GM12891 (cell line): ENCODE measurements at places on chromosomes 3 and 15.

- DNase-seq, result no peak
Observed at GRCh38 chr15:82105451-82106215, 59.8 kb upstream of the MEX3B start.

DNA sequence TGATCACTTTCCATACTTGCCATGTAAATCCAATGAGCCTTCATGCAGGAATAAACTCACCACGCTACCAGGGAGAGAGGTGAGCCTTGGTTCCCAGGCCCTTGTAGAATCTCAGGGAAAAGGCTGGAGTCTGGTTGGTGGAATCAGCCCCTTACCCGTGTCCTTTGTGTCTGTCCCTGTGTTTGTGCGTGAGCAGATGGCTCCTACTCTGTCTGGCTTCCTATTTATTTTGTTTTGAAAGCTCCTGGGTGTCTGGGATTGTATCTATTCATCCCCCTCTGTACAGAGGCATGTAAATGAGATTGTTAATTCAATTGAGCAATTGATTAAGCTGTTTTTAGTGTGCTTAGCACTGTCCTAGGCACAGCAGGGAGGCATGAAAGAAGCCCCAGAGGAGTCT is 278.1 kb downstream of the THSD4 start:
- DNase-seq, result no peak

GRCh38 chr3:52811452-52812011 is 16.9 kb downstream of the ITIH3 start:
- DNase-seq, result no peak

GRCh38 chr3:127978636-127979035 is 63.6 kb downstream of the KBTBD12 start:
- no peak for DNase-seq

- DNase-seq, result no peak
Observed at GRCh38 chr3:41348401-41348800, 149.1 kb downstream of the CTNNB1 start.

DNA sequence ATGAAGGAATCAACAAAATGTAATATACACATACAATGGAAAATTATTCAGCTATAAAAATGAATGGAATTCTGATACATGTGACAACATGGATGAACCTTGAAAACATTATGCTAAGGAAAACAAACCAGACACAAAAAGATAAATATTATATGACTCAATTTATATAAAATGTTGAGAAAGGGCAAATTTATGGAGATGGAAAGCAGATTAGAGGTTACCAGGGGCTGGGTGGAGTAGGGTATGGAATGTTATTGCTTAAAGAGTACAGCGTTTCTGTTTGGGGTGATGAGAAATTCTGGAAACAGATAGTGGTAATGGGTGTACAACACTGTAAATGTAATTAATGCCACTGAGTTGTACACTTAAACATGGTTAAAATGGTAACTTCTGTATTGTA is 50.9 kb downstream of the EMC4 start:
- no peak for DNase-seq

DNA sequence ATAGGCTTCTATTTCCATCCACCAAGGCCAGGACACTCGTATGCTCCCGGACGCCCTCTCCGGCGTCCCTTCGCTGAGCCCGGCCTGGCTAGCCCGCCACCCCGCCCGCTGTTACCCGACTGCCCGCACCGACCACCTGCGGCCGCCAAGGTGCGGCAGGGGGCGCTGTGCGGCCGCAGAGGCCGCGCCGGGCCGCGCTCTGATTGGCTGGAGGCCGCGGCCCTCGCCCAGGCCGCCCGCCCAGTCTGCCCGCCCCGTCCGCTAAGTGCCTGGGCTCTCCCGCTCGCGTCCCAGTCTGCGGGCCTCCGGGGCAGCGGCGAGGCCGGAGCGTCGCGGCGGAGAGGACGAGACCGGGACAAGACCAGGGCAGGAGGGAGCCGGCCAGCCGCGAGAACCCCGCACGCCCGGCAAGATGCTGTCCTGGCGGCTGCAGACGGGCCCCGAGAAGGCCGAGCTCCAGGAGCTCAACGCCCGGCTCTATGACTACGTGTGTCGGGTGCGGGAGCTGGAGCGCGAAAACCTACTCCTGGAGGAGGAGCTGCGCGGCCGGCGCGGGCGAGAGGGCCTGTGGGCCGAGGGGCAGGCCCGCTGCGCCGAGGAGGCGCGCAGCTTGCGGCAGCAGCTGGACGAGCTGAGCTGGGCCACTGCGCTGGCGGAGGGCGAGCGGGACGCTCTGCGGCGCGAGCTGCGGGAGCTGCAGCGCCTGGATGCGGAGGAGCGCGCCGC is at the start of gene SYNM:
Gene SYNM (plus strand): TSS at position 293 of the 726 bp plus-strand sequence. CDS start 120 bp downstream, at position 413.
- DNase-seq, result peak; percentile 81

DNA sequence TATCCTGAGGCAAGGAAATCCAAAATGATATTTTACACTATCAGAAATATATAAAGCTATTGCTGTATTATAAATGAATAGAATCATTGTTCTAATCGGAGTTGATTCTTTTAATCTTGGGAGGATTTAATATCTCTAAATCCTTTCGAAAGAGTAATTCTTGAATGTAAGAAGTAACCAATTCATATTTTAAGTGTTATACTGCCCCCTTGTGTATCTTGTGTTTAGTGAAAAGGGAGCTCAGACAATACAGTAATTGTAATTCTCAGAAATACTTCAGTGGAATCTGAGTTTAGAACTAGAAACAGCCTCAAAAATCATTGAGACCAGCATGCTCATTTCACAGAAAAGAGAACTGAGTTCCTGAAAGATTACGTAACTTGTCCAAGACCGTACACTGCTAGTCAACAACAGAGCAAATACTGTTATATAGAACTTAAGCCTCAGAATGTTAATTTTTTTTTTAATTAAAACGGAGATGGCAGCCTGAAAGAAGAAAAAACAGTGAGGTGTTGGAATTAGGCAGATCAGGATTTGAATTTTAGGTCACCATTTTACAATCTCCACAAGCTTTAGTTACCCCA is 42.9 kb downstream of the PLCH1 start:
- DNase-seq, result no peak

DNA sequence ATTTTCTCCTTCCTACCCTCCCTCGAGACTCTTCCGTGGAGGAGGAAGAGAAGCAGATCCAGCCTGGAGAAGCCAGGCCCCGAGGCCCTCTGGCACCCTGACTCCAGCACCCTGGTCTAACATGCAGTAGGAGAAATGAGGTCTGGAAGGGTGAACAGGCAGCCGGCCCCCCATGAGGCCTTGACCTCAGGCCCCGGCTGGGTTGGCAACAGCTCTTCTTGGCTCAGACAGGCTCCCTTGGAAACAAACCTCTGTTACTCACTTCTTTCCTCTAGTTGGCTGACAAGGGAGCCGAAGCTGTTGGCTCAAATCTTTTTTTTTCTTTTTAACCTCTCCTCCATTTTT is 73.4 kb downstream of the CPN2 start:
- no peak for DNase-seq

- DNase-seq, result no peak
Observed at GRCh38 chr15:74865316-74865715, 7.8 kb downstream of the SCAMP2 start.

DNA sequence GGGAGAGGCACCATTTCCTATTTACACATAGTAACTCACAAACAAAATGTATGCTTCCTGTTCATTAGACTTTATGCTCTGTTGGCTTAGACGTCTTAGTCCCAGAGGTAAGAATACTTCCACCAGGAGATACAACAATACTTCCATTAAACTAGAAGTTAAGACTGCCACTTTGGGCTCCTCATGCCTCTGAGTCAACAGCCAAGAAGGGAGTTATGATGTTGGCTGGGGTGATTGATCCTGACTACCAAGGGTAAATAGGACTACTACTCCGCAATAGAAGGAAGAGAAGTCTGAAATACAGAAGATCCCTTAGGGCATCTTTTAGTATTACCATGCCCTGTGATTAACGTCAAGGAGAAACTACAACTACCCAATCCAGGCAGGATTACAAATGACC is 43.5 kb upstream of the ABI3BP start:
- no peak for DNase-seq

DNA sequence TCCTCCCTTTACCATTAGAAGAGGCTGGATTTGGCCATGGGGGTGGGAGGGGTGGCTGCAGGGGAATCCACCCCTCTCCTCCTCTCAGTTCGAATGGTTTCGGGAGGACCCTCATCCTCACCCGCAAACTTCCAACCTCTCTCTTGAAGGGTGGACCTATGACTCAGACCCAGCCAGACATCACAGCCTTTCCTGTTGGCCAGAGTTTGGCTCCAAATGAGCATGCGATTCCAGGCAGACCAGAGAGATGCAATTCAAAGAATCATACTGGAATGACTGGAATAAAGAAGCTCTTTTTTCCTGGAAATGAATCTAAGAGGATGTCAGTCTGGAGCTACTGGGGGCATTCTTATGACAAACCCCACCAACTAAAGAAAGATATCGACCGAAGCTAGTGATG is 516.7 kb upstream of the MDFIC2 start:
- DNase-seq, result no peak
